M059J (cell line): ENCODE measurements at places on chromosomes 5 and 9. TPM values are rescaled to one million over a fixed set of nuclear protein-coding genes. Genes with fewer than 3 reads are reported as not detected.

- DNase-seq: no peak
Observed at GRCh38 chr5:2755076-2755680, 3.7 kb upstream of the IRX2 start.

- DNase-seq: no peak
Observed at GRCh38 chr9:89454498-89455355, 43.2 kb downstream of the SEMA4D start.

HINT1 gene
- 271 and 295 TPM in 2 replicates for total RNA-seq

GRCh38 chr5:43101491-43101890, 19.2 kb upstream of the ZNF131 start:
- DNase-seq: no peak

GPR150 gene
- 0.34 and 2.4 TPM in 2 replicates for total RNA-seq

FGF18 gene
- not detected in 2 replicates for total RNA-seq

DNA sequence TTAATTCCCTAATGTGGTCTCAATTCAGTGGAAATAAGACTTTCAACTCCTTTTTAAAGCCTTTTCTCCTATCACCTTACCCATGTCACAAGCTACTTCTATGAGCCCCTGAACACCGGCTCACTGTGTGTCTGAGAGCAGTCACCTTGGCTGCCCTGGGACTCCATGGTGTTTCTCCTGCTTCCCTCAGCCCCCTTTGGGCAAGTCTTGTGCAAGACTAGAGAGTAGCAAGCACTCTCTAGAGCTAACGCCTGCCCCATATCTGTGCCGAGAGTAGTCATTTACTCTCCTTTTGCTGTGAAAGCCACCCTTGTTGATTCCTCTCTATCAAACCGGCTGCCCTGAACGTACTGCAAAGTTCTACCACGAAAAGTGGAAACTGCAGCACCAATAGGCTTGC, 77.9 kb upstream of the DAB2 start:
- DNase-seq: no peak

ADAMTS12 gene
- total RNA-seq: 13.5 and 16.7 TPM in 2 replicates

- DNase-seq: peak; percentile 25
Observed at GRCh38 chr5:44935871-44936270, 127.1 kb downstream of the MRPS30 start.

ADCY2 gene
- not detected in 2 replicates for total RNA-seq

GRCh38 chr5:115398719-115399118, 102.3 kb upstream of the CCDC112 start:
- peak; percentile 91 for DNase-seq

CCDC171 gene
- total RNA-seq: 0.66 and 1.8 TPM in 2 replicates

DNA sequence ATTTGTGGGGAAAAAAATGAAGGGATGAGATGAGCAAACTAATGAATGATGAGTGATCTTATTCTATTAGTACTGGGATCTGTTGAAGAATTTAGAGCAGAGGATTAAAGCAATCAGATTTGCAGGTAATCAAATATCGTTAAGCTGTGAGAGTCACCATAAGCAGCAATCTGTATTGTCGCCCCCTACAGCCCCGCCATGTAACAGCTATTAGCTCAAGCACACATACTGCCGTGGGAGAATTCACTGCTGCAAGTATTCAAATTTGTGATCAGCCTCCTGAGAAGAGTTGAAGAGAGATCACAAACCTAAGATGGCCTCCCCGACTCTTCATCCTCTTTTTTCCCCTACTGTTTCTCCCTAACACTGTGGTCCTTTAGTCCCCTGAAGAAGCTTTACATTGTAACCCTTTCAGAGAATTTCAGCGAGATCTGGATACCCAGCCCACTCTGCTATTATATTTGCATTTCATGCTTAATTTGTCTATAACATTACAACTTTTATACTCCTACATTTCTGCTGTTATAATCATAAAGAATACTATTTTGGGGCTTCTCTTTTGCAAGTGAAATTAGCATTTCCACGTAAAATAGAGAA, 28.5 kb upstream of the PHF24 start:
- peak; percentile 12 for DNase-seq

DNA sequence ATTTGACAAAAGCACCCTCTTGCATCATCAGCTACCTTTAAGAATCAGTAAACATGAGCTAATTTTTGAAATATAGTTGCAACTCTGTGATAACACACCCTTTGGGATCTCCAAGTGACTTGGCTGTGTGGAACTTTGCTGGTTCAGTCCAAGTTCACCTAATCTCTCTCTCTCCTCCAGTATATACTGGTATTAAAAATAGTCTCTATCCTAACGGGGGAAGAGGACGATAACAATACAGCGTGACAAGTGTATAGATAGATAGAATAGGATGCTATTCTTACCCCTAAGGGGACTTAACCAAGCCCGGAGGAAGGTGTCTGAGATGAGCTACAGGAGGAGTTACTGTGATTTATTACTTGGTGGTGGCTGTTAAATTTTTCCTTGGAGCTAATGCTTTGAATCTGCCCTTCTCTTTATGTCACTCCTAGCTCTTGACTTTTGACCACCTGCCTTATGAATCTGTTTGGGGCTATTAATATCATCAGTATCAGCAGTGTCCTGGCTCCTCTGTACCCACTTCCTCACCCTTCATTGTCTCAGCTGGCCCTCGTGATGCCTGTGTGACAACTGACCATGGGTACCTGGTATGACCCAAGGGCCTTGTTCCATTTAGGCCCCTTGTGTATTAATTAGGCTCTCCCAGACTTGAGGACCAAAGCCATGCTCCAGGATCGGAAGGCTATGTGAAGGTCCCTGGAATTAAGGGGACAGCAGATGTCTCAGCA, 223.9 kb downstream of the SREK1 start:
- no peak for DNase-seq

- no peak for DNase-seq
Observed at GRCh38 chr5:133957591-133957990, 10.8 kb downstream of the C5orf15 start.

DNA sequence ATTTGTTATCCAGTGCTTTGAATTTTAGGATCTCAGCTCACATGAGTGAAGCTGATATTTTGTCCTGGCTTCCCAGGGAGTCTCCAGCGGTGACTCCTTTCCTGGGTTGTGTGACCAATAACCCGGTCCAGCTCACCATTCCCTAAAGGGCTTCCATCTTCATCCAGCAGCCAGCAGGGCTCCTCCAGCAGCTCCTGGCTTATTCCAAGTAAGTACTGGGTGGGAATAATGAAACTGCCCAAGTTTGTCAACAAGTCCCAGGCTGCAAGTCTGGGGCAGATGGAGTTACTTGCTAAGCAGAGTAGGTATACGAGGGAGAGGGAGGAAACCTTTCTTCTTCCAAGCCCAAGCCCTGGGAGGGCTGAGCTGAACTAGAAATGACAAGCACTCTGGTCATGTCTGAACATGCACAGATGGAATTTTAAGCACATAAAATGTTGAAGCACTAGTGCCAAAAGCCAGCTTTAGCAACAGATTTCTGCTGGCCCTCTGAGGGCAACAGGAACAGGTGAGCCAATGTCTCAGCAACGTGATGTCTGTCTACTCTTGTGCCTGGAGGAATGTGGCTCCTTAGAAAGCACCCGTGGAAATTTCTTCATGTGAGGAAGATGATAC, 153.7 kb upstream of the DAPK1 start:
- no peak for DNase-seq

DNA sequence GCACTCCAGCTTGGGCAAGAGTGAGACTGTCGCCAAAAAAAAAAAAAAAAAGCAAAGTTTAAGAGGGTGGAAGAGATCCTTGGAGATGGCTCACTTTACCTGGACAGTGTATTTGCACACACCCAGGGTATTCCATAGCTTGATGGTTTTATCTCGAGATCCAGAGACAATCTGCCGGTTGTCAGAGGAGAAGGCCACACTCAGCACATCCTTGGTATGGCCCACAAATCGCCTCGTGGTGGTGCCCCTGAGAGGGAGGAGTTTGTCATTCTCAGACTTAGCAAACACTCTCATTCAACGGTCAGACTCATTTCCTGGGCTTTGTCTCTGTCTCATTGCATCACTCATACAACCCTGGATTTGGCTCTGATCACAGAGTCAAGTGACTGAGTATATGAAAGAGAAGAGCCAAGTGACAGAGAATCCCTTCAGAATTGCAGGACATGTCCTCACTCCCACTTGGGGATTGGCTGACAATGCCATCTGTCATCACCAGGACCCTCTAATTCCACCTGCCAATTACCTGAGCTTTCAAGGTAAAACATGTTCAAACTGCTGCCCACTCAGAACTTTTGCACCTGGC, 2.2 kb downstream of the RACK1 start:
- DNase-seq: peak; percentile 71

DNA sequence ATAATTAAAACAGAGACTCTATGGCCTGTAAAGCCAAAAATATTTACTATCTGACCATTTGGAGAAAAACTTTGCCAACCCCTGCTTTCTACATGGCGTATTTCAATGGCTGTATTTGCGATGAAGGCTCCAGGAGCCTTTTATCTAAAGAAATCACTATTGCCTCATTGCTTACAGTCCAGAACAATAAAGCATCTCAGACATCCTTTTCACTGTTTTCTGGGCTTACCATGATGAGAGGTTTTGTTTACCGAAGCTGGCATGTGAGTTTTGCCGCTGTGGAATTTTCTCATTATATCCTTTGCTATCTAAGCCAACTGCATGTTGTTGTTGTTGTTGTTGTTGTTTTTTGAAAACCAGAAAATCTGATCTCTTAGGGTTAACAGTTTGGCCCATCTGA, 13.9 kb downstream of the PALM2AKAP2 start:
- no peak for DNase-seq

DNA sequence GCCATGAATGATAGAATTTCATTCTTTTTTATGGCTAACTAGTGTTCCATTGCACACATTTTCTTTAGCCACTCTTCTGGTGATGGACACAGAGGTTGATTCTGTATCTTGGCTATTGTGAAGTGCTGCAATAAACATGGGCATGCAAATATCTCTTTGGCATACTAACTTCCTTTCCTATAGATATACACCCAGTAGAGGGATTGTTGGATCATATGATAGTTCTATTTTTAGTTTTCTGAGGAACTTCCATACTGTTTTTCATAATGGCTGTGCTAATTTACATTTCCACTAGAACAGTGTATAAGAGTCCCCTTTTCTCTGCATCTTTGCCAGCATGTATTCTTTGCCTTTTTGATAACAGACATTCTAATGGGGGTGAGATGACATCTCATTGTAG, 50.4 kb upstream of the CDK5RAP2 start:
- DNase-seq: no peak

DNA sequence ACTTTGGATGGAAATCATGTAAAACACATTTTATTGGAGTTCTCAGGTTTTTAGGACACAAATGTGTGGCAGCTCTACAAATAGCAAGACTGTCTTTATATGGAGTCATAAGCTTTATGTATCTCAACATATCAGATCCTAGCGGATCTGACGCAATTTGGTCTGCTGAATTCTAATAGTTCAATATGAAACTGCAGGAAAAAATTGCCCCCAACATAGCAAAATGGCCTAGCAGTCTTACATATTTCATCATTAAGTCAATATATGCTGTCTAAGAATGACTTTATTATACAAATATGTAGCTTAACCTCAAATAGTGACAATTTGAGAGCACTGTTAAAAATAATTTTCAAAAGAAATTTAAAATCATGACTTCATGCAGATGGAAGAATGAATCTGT, 244.3 kb downstream of the TAF11L14 start:
- no peak for DNase-seq

GRCh38 chr5:135693371-135693955, 114.7 kb upstream of the CXCL14 start:
- DNase-seq: no peak

IL11RA gene
- 13.8 and 16.5 TPM in 2 replicates for total RNA-seq

DNA sequence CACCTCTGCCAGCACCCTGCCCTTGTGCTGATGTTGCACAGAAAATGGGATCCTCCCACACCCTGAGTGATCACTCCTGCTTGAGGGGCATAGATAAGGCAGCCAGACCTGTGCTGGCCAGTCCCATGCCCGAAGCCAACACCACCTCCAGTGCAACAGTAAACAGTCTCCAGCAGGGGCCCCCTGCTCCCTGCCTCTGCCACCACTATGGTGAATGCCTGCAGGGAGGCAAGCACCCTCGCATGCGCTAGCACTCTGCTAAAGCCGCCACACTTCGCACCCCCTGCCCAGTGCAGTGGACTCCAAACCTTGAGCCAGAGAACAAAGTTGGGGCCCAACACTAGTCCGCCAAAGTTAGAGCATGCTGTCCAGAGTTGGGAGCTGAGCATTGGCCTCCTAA, 118.7 kb downstream of the PJA2 start:
- DNase-seq: no peak

GRCh38 chr9:85445887-85446286, 295.9 kb downstream of the AGTPBP1 start:
- no peak for DNase-seq

DNA sequence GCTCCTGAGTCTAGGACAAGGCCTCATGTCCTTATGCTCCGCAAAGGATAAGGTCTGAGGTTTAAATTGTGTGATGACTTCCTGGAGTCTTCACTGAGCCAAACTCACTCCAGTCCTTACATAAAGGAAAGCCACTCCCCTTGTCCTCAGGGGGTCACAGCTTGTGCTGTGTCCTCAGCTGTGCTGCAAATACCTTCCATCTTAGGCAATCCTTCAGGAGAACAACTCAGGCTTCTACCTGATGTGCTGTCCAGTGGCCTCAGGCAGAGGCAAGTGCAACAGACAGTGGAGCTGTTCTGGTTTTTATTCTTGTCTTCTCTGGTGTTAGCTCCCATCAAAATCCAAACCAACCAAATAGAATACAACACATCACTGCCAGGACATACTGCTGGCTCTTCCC, 151.5 kb downstream of the TAF11L14 start:
- no peak for DNase-seq

- peak; percentile 27 for DNase-seq
Observed at GRCh38 chr5:73522989-73523388, 24.7 kb downstream of the BTF3 start.

GRCh38 chr5:19605846-19606407, 382.1 kb downstream of the CDH18 start:
- no peak for DNase-seq

- DNase-seq: no peak
Observed at GRCh38 chr9:84504360-84504759, 163.8 kb upstream of the SLC28A3 start.

TPPP gene
- total RNA-seq: 0.07 and 0.25 TPM in 2 replicates

FOXD4 gene
- 0.05 TPM in 1 of 2 replicates, not detected in the other for total RNA-seq

VCAN gene
- 42.5 and 84.4 TPM in 2 replicates for total RNA-seq

- no peak for DNase-seq
Observed at GRCh38 chr9:104330841-104331240, 173.2 kb upstream of the OR13F1 start.

DNA sequence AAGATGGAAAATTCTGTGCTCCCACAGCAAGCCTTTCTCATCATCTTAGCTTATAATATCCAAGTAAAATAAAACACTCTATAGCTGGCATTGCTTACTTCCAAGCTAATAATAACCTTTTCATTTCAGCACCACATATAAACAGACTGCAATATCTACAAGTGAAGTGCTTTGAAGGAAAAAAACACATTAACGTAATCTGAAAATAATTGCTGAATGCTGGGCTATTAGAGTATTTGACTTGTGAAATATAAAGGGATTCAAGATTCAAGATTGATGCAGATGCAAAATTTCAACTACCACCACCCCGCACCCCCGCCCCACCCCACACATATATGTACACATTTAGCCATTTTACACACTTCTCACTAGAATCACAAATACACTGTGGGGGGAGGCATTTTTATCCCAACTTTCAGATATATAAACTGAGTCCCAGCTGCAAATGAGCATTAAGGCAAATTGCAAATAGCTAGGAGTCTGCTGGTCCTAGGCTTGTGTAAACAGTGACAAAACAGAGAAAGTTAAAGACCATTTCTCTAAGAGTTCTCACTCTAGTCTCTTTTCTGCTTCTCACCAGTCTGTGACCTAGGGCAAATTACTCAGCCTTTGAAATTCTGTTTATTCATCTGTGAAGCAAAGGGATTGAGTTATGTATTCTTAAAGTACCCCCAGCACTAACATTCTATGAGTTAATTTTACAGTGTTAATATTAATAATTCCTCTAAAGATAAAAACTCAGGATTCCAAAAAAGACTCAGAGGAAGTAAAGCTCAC, 489.4 kb downstream of the PRELID2 start:
- DNase-seq: peak; percentile 28
